Eye (tissue), 1 donor: ENCODE measurements at places on chromosomes 12 and 14.

- DNase-seq: no peak
Observed at GRCh38 chr14:53161758-53162435, 8.8 kb upstream of the DDHD1 start.

GRCh38 chr12:65881965-65882413 is 57.7 kb downstream of the HMGA2 start:
- DNase-seq: peak; percentile 61

DNA sequence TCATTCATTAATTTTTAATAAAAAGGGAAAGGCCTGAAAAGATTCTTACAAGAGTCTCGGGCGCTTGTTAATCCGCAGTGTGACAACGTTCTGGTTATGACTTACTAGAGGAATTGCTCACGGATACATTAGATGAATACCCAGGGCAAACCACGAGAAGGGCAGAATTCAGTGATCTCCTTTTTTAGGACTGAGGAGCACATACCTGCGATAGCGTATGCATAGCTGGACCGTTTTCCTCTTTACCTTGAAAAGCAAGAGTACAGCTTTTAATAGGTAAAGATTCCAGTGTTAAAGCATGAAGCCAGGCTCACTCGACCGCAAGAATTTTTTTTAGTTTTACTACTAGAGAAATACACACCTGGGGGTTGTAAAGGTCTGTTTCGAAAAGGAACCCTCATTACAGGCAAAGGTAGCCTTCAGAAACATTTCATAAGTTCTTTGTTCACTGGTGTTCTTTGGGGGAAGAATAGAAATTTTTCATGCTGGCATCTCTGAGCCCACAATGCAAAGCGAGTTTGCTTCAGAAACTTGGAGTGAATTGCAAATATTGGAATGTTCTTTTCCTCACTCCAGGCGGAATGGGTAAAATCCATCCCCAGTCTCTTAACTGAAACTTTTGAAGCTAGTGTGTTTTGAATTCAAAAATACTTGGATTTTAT is 953 bp downstream of the MAPK1IP1L start:
- peak; percentile 77 for DNase-seq

- DNase-seq: peak; percentile 18
Observed at GRCh38 chr14:40806471-40806870, 800.2 kb upstream of the LRFN5 start.
